ENCODE measurements at places on chromosomes 1 and 21.

GRCh38 chr1:193549081-193549480 is 362.7 kb upstream of the B3GALT2 start:
- no peak for DNase-seq

- peak; percentile 62 for DNase-seq
Measured at GRCh38 chr1:218351391-218352074, 6.4 kb downstream of the TGFB2 start.

GRCh38 chr1:101239095-101240040 is 2.5 kb downstream of the S1PR1 start:
- no peak for DNase-seq

- no peak for DNase-seq
Measured at GRCh38 chr1:159554261-159554660, 18.5 kb upstream of the OR10J5 start.

DNA sequence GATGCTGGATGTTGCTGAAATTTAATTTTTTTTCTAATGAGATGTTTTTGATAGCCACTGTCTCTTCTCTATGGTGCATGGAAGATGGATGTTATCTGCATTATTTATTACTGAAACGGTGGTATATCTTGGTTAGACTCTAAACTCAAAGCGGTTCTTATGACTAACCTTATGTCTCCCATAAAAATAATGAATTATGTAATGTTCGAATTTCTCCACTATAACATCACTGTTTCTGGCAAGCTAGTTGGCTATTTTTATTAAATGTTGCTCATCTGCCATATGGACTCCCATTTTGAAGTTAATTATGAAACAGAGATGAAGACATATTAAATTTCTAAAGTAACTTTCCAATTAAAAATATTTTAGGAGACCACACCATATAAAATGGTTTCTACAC is 808.6 kb upstream of the ADGRL4 start:
- DNase-seq = no peak

DNA sequence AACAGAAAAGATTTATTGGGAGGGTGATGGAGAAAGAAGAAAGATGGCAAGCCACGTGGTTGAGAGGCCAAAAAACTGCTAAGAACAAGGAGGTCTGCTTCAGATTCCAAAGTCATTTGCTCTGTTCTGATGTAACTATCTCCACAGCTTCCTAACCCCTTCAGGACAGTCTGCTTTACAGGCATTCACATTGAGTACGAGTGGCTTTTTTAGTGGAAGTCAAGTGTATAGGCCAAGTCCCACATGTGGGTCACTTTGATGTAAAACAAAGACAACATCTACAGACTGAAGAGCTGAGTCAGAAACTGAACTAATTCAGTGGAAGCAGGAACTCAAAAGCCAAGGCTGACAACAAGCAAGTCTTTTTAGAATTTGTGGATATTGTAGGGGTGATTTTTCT is 128.7 kb upstream of the F3 start:
- no peak for DNase-seq

GRCh38 chr1:183218027-183218618 is 32.1 kb downstream of the LAMC2 start:
- no peak for DNase-seq

- DNase-seq = no peak
Measured at GRCh38 chr21:38429011-38429410, 69.3 kb downstream of the ERG start.

GRCh38 chr1:175164751-175165150 is 27.8 kb downstream of the KIAA0040 start:
- DNase-seq = no peak

GRCh38 chr1:81582467-81582986 is 218.2 kb upstream of the ADGRL2 start:
- DNase-seq = peak; percentile 51

DNA sequence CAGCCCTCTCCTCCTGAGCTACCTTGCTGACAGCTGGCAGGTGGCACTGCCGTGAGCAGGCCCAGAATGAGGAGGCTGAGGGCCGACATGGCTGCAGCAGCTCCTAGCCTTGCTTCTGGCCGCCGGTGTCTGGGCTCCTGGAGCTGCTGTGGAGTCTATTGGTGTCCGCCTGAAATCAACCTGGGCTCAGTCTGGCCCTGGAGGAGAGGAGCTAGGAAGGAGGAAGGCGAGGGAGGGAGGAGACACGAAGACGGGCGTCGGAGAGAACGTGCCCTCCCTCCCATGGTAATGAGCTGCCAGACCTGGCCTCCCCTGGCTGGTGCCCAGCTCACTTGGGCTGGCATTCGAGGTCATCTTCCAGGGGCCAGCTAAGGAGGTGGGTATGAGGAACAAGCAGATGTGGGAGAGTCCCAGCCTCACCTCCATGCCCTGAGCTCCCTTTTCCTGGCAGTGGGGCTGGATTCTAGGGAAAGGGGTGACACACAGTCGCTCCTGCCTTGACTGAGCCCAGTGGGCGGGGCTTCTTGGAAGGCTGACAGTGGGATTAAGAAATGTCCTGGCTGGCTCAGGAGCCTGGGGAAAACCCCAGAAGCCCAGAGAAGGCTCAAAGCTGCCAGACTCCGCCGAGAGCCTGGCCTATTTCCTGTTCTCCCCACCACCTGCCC is at the start of gene PDZK1IP1:
Gene PDZK1IP1 (minus strand): TSS at position 193 of the 665 bp plus-strand sequence. CDS start 104 bp downstream, at position 89.
- DNase-seq = peak; percentile 99

- DNase-seq = no peak
Measured at GRCh38 chr1:212827831-212828278, 19.6 kb downstream of the SPATA45 start.

DNA sequence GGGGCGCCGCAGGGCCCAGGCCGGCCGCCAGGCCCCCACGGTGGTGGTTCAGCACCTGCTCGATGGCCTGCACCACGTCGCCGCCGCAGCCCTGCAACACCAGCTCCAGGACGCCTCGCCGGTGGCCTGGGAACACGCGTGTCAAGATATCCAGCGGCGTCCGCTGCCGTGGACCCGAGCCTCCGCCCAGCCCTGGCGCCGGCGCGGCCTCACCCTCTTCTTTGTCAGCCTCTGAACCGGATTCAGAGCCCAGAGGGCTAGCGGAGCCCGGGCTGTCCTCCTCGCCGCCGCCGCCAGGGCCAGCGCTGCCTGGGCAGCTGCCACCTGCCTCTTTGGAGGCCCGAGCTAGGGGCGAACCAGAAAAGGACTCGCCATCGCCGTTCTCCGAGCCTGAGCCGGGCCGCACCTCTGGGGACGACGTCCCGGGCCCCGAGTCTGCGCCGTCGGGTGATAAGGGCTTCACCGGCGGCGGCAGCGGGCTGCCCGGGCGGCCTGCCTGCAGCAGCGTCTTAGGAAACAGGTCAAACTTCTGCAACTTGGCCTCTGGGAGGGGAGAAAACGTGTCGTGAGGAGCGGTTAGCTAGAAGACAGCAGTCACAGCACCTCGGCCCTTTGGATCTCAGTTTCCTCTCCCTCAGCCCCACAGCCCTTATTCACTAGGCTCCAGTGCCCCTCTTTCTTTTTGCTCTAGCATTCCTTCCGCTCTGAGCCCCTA is 3.9 kb downstream of the DMRTA2 start:
- no peak for DNase-seq

- no peak for DNase-seq
Measured at GRCh38 chr1:96708482-96708881, 13.1 kb upstream of the PTBP2 start.

GRCh38 chr1:154258784-154259183 is 13.6 kb upstream of the HAX1 start:
- no peak for DNase-seq

GRCh38 chr21:41745026-41745820 is 21.6 kb downstream of the RIPK4 start:
- no peak for DNase-seq

- DNase-seq = no peak
Measured at GRCh38 chr1:175737451-175737850, 5.9 kb downstream of the TNR start.

All from Caki2 (cell line).